Stimulated activated CD4-positive, alpha-beta T cell treated with anti-CD3 and anti-CD28 coated beads, TNF-alpha, amount 100 ng/mL, for 24 hours (primary cell): ENCODE measurements at places on chromosomes 5 and 9.

DNA sequence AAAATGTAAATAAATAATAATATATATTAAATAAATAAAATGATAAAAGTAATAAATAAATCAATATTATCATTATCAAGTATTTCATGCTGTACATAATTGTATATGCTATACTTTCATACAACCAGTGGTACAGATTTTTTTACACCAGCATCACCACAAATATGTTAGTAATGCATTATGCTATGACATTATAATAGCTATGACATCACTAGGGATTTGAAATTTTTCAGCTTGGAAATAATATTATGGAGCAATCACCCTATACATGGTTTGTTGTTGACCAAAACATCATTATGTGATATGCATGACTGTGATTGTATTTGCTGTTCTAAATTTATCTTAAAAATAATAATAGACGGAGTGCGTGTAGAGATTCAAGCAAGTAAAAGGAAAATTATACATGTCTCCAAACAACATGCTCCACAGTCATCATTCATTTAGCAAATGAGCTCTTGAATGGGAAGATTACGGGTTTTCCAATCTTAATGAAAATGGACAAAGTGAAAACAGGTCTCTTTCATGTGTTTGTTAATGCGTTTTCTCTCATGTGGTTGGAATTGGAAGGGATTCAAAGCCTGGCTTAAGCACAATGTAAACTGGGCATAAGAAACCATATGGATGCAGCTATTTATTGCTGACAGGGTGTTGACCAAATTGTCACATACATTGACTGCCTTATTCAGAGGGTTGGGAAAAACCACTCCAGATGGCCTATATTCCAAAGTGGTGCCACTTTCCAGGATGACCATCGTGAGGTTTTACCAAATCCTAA is 643.0 kb upstream of the RGMB start:
- DNase-seq = no peak

DNA sequence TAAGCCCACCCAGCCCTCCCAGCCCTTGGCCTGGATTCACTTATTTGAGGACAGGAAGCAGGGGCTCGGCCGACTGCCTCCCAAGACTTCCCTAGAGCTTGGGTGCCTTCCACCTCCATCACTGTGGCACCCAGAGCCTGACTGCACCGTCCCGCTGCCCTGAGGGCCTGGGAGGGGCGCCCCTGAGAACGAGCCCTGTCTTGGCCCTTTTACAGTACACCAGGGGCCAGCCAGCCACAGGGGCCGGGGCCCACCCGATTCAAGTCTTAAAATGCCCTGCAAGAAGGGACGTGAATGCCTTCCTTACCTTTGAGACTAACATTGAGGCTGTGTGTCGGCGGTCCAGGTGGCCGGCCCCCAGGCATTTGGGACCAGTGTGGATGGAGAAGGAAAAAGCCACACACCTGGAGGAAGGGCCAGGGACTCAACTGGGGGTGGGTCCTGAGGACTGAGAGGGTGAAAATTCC is 16.8 kb downstream of the FAM78A start:
- DNase-seq = no peak

DNA sequence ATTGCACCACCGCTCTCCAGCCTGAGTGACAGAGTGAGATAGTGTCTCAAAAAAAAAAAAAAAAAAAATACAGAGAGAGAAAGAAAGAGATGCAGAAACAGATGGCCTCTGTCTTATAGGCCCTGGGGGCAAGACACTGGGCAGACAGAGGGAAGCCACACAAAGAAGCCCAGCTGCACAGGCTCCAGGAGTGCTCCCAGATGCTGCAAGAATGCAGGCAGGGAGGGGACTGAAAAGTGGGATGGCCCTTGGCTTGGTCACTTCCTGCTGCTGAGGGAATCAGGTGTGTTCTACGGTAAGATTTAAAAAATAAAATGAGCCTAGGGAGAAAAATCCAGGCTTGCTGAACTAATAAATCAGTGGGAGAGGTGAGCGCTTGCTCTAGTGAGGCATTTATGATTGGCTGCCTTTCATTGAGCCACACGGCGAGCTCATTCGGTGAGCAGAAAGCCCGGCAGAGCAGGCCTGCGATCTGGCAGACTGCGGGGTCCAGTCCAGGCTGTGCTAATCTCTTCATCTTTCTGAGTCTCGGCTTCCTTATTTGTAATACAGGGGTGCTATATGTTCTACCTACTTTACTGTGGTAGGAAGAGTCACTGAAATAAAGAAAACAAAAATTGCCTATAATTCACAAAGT is 80.6 kb downstream of the RAD23B start:
- DNase-seq = no peak

DNA sequence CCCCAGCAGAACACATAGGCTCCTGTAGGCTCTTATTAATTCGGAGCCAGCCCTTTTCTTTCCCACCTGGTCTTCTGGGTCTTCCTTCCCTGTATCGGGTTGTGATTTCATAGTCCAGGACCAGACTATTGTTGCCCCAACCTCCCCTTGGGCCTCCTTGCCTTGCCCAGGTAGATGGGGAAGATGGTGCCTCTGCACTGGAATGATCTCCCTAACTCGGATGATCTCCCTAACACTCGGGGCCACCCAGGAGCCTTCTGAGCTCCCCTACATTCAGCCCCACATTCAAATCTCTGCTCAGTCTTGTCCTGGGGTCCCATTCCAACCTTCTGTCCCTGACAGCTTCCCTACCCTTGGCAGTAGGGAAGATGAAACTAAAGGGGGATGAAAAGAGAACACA is 2.7 kb upstream of the IRF1 start:
- DNase-seq = no peak

DNA sequence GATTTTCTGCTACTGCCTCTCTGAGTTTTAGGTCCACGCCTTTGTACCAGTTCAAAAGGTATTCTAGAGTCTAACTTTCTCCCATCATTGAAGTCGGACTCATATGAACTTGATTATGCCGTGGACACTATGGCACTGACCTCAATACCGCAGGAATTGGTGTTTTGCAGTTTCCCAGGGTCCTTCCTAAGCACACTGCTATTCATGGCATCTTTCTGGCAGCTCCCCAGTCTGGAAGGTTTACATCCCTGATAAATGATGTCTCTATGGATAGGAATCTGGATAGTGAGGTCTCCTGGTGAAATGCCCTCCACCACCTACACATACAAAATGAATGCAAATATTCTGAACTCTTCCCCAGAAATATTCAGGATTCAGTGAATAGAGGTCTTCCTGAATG is 422.2 kb downstream of the CTNND2 start:
- no peak for DNase-seq

- no peak for DNase-seq
These were observed 10.1 kb upstream of the MOB3B start for GRCh38 chr9:27539479-27540441.

GRCh38 chr5:150118561-150119229 is 32.3 kb upstream of the CSF1R start:
- DNase-seq = no peak

DNA sequence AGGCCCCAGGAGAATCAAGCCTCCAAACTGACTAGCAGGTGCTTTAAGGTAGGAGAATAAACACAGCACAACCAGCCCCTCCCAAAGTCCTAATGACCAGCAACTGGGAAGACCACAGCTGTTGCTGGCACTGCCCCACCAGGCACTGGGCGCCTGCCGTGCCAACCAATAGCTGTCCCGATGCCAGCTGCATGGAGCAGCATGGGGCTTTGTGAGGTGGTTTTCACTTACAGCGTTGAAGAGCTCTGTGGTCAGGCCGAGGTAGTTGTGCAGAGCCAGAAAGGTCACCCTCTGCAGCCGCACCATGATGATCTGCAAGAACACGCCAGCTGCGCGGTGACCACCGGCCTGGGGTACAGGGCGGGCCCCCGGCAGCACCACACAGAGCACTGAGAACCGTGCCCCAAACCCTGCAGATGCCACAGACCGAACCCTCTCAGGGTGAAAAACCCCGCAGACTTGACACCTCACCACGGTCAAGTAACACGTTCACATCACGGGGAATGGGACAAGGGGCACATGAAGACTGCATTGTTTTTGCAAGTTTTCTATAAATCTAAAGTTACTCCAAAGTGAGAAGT is 28.7 kb downstream of the PNPLA7 start:
- DNase-seq = no peak

- no peak for DNase-seq
These were observed 5.5 kb downstream of the ELP1 start for GRCh38 chr9:108928386-108928785.

DNA sequence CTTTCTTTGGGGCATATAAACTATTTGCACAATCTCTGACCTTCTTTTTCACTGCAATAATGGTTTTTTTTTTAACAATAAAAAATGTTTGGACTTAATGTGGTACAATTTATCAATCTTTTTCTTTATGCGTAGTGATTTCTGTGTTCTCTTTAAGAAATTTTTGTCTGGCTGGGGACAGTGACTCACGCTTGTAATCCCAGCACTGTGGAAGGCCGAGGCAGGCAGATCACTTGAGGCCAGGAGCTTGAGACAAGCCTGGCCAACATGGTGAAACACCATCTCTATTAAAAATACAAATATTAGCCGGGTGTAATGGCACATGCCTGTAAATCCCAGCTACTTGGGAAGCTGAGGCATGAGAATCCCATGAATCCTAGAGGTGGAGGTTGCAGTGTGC is 72.3 kb downstream of the STK32A start:
- no peak for DNase-seq

GRCh38 chr5:1278656-1279442 is 16.0 kb downstream of the TERT start:
- DNase-seq = no peak

GRCh38 chr9:70106571-70106970 is 62.9 kb downstream of the MAMDC2 start:
- DNase-seq = no peak

- no peak for DNase-seq
These were observed 1353.7 kb upstream of the ACO1 start for GRCh38 chr9:31030741-31031202.

GRCh38 chr5:54362992-54363625 is 52.7 kb upstream of the ARL15 start:
- DNase-seq = no peak
